Neural progenitor cell (in vitro differentiated cells): ENCODE measurements at places on chromosomes 4 and X.
A peak's percentile ranks its signal among the peaks of the same experiment; 100 is the strongest.

GRCh38 chrX:10936976-10937375 lies 174.2 kb upstream of the HCCS start:
- no peak overlapping the region for H3K4me3 ChIP-seq
- H3K4me1 ChIP-seq = no peaks in the 10 kb centered on the region
- H3K27me3 ChIP-seq = no peaks in the 10 kb centered on the region
- no peaks in the 10 kb centered on the region for H3K36me3 ChIP-seq
- no peak for DNase-seq

GRCh38 chrX:24464498-24464835 lies 619 bp upstream of the PDK3 start:
- no peak for DNase-seq
- H3K27me3 ChIP-seq = peaks cover 4% of the 10 kb centered on the region
- no peaks in the 10 kb centered on the region for H3K36me3 ChIP-seq
- peaks cover 16% of the 10 kb centered on the region for H3K4me1 ChIP-seq
- peak overlapping the region; percentile 82 for H3K4me3 ChIP-seq
- no peak overlapping the region for H3K27ac ChIP-seq

DNA sequence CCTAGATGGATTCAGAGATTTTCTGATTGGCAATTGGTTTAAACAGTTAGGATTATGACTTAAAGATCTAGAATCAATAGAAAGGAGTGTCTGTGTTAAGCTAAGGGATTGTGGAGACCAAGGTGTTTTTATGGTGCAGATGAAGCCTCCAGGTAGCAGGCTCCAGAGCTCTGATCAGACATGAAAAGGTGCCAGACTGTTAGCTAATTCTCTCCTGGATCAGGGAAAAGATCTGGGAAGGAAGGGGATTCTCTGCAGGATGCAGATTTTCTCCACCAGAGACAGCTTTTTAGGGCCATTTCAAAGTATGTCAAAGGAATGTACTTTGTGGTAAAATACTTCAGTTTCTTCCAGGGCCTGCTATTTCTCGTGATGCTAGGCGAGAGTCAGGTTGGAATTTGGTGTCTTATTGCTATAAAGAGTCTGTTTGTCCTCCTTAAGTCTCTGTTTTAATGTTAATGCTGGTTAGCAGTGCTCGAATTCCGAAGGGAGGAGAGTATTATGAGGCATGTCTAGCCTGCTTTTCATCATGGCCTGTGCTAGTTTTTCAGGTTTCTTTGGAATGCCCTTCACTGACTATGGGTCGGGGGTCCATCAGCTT lies 12.0 kb upstream of the GPR78 start:
- H3K27me3 ChIP-seq = no peaks in the 10 kb centered on the region
- DNase-seq = no peak
- no peak overlapping the region for H3K4me3 ChIP-seq
- no peak overlapping the region for H3K27ac ChIP-seq
- H3K36me3 ChIP-seq = no peaks in the 10 kb centered on the region

GRCh38 chr4:182400790-182401189 lies 157.6 kb downstream of the TENM3 start:
- H3K4me1 ChIP-seq = no peaks in the 10 kb centered on the region
- no peak overlapping the region for H3K27ac ChIP-seq
- H3K4me3 ChIP-seq = no peak overlapping the region
- H3K27me3 ChIP-seq = no peaks in the 10 kb centered on the region
- H3K36me3 ChIP-seq = peaks cover 7% of the 10 kb centered on the region

- H3K27me3 ChIP-seq = no peaks in the 10 kb centered on the region
- H3K4me1 ChIP-seq = no peaks in the 10 kb centered on the region
- H3K36me3 ChIP-seq = no peaks in the 10 kb centered on the region
- H3K27ac ChIP-seq = no peak overlapping the region
Observed at GRCh38 chr4:138103597-138104283, 138.4 kb downstream of the SLC7A11 start.

DNA sequence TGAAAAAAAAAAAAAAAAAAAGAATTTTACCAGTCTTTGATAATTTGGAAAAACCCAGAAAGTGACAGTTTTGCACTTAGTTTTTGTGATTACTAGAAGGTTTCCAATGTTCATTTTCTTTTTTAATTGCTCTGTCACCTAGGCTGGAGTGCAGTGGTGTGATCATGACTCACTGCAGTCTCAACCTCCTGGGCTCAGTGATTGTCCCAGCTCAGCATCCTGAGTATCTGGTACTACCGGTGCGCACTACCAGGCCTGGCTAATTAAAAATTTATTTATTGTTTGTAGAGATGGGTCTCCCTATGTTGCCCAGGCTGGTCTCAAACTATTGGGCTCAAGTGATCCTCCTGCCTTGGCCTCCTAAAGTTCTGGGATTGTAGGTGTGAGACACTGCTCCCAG lies 3.3 kb downstream of the NUDT9 start:
- DNase-seq = no peak
- H3K4me3 ChIP-seq = no peak overlapping the region
- no peaks in the 10 kb centered on the region for H3K27me3 ChIP-seq
